Epithelial cell of proximal tubule (primary cell): ENCODE measurements at places on chromosomes 3 and 15. TPM values are rescaled to one million over a fixed set of nuclear protein-coding genes. Genes with fewer than 3 reads are reported as not detected.

DNA sequence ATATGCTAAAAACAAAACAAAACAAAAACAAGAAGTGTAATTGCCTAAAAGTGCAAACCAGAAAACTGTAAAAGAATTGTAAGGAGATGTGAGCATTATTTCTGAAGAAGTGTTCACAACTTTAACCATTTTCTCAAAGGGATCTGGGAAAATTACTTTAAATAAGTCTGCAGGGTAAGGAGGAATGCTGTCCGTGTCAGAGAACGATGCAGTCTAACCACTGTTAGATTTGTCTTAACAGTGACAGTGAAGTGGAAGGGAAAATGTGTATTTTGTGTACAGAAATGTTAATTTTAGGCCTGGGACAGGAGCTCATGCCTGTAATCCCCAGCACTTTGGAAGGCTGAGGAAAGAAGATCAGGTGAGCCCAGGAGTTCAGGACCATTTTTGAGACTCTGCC is 95.7 kb downstream of the DLG1 start:
- no peak for DNase-seq

- DNase-seq = no peak
These were observed 20.7 kb upstream of the MRPS22 start for GRCh38 chr3:139323146-139323545.

- no peak for DNase-seq
These were observed 52.3 kb downstream of the FAM174B start for GRCh38 chr15:92603278-92603677.

- no peak for DNase-seq
These were observed 56.8 kb downstream of the ATP2C1 start for GRCh38 chr3:130950641-130951040.

DNA sequence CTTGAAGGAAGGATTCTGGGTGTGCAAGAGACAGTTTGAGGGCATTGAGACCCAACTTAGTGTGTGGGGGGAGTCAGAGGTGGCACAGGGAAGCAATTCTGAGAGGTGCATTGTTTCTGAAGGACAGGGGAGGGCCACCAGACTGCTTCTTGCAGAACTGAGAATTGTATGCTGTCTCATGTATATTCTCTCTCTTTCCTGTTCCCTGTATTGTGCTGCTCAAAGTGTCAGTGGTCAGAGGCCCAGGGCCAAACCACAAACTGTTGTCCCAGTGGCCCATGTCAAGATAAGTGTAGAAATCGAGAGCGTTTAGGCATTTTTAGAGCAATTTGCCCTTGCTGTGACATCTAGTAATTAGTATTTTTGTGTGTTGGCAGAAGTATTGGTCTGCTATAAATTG is 567.1 kb downstream of the EDEM1 start:
- no peak for DNase-seq

- DNase-seq = no peak
These were observed 1028.1 kb downstream of the NTRK3 start for GRCh38 chr15:87228460-87228859.

DNA sequence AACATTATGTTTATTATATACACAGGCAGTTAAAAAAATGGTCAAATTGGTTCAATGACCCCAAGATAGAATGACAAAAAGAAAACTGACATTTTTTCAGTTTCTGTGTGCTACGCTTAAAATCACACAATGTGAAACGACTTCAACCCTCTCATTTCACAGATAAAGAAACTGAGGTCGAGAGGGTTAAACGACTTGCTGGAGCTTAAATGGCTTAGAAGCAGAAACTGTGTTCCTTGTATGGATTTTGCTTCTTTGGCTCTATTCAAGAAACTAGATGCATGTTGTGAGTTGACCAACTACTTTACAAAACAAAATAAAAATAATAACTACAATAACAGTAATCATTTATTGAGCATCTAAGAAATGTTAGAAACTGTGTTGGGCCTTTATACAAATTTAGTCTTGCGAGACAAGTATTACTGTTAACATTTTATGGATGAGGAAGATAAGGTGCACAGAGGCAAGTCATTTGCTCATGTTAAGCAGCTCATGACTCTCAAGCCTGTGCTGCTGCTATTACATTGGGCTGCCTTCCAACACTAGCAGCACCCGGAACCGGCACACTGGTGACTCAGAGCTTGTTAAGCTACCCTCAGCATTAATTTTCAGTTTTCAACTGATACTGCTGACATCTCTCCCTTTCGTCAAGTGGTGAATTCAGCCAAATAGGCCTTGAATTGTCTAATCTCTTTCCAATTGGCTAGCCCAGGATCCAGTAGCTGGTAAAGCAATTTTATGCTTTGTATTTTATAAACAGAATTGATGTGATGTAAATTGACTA is 487.6 kb downstream of the NAALADL2 start:
- peak; percentile 61 for DNase-seq

- DNase-seq = no peak
These were observed 406.8 kb downstream of the SHQ1 start for GRCh38 chr3:72441284-72441994.

DNA sequence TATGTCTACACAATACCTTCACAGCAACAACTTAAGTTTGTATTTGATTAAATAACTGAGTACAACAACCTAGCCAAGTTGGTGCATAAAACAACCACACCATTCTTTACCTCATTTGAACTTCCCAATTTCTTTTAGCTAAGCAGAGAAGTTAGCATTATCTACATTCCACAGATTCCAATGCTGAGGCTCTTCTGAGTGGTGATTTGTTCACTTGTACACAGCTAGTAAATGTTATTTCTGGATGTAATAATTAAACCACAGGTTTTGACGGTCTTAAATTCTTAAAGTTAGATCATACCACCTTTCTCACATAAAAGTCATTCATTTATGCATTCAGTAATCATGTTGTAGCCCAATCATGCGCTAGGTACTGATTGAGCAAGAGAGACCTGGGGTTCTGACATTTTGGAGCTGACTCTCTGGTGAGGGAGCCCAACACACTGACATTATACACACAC is 102.5 kb downstream of the SST start:
- DNase-seq = peak; percentile 100

DNA sequence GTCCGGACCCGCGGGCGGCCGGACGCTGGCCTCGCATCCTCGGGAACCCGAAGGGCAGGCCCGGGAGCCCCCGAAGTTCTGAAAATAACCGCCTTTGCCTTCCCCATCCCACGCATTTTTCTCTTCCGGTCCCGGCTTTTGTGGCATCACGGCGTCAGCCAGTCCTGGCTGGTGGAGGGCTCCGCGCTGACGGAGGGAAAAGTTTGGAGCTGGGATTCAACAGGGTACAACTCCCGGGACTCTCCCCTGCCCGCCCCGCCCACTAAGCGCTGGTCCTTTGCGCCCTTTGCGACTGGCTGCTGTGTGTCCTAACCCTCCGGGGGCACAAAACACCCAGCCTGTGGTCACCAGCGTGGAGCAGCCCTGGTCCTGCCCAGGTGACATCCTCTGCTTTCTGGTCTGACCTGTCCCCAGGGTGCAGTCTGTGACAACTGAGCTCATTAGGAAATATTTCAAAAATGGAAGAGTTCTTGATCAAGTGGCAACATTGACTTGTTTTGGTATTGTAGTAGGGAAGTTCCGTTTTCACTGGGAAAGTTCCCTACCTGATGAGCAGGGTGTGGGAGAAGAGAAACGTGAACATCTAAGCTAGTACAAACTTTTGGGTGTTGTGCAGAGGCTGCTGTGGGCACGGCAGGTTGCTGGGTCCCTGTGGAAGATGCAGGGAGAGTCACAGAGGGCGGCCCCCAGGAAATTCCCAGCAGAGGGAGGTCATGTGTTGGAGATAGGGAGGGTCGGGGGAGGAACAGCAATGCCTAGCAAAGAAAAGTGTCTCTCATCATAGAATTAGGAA is 775 bp downstream of the ARNT2 start:
- no peak for DNase-seq

GRCh38 chr3:108088697-108089096 is 2.1 kb downstream of the CD47 start:
- DNase-seq = no peak

GJD2 gene
- not detected in 2 replicates for total RNA-seq

CCDC66 gene
- 3.5 and 6.1 TPM in 2 replicates for total RNA-seq

MCCC1 gene
- 12.0 and 26.0 TPM in 2 replicates for total RNA-seq

THAP10 gene
- 6.5 and 9.1 TPM in 2 replicates for total RNA-seq
